Dermis blood vessel endothelial cell (primary cell): ENCODE measurements at places on chromosomes 6 and 20.

- no peak for DNase-seq
Observed at GRCh38 chr20:10710991-10711775, 37.4 kb upstream of the JAG1 start.

GRCh38 chr6:90274451-90275030 lies 22.1 kb downstream of the BACH2 start:
- no peak for DNase-seq

DNA sequence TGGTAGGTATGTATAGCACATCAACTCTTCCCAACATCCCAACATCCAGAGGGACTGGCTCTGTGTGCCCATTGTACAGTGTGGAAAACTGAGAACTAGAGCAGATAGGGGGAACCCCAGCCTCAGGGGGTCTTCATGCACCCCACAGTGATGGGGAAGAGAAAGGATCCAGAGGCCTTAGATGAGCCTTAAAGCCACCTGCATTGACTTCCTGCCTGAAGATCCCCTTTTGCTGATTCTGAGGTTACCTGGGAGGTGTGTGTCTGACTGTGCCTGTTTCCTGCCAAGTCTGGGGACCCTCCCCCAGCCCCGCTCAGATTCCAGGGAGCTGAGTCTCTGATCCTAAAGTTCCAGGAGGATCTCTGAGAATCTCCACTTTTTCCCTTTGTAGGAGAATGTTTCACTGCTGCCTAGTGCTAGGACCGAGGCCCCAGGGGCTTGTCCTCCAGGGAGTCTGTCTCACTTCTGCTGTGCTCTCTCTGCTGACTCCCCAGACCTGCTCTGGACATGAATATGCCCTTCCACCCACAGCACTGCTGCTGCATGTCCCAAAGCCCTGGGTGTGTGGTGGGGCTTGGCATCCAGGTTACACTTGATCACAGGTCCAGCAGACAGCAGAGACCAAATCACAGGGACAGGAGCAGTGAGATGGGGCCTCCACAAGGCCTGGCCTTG lies 12.8 kb upstream of the PGC start:
- no peak for DNase-seq

DNA sequence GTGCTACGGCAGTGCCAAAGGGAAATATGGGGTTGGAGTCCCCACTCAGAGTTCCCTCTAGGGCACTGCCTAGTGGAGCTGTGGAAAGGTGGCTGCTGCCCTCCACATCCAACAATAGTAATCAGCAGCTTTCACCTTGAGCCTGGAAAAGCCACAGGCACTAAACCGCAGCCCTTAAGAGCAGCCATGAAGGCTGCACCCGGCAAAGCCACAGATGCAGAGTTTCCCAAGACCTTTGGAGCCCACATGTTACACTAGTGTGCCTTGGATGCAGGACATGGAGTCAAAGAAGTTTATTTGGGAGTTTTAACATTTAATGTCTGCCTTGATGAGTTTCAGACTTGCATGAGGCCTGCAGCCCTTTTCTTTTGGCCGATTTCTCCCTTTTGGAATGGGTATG lies 91.4 kb upstream of the HSF2 start:
- DNase-seq = no peak

- no peak for DNase-seq
Observed at GRCh38 chr20:19347943-19348456, 135.6 kb downstream of the SLC24A3 start.

GRCh38 chr6:151119823-151120524 lies 119.8 kb upstream of the AKAP12 start:
- no peak for DNase-seq

DNA sequence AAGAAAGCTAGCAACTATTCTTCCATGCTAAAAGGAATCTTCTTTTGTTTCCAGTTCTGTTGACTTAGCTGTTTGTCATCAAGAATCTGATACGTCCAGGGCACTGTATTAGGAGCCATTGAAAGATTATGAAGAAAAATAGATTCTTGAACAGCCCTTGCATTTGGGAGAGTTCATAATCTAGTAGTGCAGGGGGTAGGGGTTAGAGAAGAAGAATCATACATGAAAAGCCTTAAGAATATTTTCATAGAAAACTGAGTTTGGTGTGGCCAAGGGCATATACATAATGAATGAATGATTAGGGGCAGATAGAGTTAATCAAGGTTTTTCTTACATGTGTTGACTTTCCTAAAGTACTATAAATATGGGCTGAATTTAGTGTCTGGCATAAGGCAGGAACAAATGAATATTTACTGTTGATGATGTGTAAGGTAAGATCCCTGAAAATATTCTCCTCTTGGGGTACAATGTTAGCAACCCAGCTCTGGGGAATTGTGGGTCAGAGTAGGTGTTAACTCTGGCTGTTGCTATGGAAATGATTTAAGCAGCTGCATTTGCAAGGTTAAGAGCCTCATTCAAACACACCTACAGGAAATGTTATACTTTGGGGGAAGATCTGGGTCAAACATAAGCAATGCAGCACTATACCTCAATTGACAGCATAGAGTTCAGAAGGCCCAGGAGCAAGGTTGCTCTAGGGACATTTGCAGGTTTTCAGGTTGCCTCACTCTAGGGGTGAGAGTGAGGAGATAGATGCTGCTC lies 667.3 kb upstream of the CITED2 start:
- DNase-seq = no peak

GRCh38 chr6:111212625-111213024 lies 125.3 kb downstream of the SLC16A10 start:
- DNase-seq = no peak

DNA sequence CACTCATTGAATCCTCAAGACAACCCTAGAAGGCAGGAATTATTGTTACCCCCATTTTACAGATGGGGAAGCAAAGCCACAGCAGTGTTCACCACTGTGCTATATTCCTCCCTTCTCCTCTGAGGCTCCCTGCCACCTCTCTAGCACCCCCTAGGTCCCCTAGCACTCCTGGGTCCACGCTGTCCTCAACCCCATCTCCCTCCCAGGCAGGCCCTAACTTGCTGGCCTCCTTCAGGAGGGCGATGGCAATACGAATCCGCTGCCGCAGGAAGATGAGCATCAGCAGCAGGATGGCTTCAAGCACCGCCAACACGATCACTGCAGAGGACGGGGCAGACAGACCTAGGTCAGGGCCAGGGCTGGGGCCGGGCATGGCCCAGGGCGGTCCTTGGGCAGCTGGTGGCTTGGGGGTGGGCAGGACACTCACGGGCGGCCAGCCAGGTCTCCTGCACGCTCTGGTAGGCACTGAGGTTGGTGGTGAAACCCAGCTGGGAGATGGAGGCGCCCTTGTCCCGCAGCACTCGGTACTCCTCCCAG lies 7.8 kb upstream of the NEU1 start:
- DNase-seq = no peak

GRCh38 chr20:33664762-33665144 lies 2.0 kb upstream of the ACTL10 start:
- no peak for DNase-seq

GRCh38 chr20:59559024-59559817 lies 45.1 kb upstream of the PHACTR3 start:
- DNase-seq = no peak

DNA sequence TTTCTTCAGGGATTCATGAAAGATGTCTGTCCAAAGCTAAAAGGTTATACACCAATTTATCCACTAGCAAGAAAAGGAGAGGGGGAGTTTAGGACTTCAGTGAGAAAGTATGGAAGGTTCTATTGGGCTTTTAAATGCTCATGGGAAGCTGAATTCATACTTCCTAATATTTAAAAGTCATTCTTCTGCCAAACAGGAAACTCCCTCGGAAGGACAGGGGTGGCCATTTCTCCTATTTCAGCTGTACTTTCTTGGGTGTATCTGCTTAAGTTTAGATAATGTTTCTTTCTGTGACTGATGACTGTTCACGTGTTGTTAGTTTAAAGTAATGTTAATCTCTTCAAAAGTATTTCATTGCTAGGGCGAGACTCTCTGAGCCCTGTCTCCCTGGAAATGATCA lies 80.5 kb upstream of the IFNGR1 start:
- no peak for DNase-seq

DNA sequence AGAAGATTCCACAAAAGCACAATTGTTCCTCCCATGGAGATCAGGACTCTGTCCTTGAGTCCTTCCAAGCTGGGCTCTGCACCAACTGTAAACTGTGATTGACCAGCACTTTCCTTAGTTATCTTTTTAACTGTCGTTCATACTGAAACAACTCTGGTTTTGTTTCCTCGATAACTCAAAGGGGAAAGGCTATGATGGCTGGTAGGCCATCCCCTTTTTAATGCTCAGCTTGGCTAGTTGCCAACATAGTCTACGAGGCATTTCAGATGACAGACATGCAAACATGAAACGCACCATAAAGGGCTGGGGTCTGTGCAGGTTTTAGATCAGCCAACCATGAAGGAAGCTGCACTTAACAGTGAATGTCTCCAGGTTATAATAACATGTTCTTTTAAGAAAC lies 497.1 kb upstream of the ARID1B start:
- no peak for DNase-seq

DNA sequence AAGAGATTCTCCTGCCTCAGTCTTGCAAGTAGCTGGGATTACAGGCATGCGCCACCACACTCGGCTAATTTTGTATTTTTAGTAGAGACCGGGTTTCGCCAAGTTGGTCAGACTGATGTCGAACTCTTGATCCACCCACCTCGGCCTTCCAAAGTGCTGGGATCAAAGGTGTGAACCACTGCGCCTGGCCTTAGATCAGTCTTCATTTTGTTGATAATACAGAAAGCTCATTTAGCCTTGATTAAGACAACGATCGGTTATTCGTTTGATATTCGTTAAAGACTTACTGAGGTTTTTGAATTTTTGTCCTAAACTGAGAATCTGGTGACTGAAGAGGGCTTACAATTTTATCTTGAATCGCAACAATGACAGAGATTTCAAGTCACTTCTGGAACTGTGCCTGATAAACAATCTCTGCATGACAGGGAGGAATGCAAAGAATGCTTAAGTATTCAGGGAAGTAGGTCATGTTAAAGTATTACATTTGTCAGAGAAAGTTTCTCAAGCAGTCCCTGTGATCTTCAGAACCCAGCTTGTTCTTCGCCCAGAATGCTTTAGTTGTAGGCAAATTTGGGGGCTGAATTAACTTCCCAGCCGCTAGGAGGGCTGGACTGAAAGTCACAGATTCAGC lies 14.8 kb downstream of the AKAP12 start:
- peak; percentile 51 for DNase-seq

DNA sequence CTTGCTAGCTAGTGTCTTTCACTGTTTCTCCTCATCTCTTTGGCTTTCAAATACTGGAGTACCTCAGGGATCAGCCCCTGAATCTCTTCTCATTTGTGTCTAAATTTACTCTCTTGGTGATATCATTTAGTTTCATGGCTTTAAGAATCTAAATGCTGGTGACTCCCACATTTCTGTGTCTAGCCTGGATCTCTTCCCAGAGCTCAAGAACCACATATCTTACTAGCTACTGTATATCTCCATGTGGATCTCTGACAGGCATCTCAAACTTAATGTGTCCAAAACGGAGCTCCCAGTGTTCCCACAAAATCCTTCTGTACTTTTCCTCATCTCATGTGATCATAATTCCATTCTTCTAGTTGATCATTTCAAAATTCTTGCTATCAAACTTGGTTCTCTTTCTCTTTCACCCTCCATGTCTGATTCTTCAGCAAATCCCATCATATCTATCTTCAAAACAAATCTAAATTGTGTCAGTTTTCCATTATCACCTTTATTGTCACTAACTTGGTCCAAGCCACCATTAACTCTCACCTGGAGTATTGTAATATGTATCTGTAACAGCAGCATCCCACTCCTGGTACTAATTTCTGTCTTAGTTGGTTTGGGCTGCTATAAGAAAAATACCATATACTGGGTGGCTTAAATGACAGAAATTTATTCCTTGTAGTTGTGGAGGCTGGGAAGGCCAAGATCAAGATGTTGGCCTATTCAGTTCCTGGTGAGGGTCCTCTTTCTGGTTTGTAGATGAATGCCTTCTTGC lies 45.9 kb downstream of the CCDC170 start:
- DNase-seq = no peak

DNA sequence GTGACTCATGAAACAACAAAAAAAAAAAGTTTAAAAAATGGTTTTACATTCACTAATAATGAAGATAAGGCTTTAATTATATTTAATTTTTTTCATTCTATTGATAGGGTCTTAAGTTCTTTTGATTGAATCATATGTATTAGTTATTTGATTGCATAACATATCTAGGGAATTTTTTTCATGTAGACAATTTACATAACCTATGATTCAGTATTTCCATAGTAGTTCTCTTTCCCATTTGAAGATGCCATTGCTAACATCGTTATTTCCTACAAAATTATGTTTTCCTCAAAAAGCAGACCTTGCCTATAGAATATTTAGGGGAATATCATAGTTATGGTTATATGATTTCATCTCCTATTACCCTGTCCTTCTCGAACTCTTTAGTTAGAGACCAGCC lies 463.4 kb downstream of the TFAP2B start:
- no peak for DNase-seq

GRCh38 chr6:98927534-98927933 lies 20.2 kb downstream of the FBXL4 start:
- DNase-seq = peak; percentile 65

- DNase-seq = no peak
Observed at GRCh38 chr6:88374553-88374952, 208.4 kb upstream of the CNR1 start.

DNA sequence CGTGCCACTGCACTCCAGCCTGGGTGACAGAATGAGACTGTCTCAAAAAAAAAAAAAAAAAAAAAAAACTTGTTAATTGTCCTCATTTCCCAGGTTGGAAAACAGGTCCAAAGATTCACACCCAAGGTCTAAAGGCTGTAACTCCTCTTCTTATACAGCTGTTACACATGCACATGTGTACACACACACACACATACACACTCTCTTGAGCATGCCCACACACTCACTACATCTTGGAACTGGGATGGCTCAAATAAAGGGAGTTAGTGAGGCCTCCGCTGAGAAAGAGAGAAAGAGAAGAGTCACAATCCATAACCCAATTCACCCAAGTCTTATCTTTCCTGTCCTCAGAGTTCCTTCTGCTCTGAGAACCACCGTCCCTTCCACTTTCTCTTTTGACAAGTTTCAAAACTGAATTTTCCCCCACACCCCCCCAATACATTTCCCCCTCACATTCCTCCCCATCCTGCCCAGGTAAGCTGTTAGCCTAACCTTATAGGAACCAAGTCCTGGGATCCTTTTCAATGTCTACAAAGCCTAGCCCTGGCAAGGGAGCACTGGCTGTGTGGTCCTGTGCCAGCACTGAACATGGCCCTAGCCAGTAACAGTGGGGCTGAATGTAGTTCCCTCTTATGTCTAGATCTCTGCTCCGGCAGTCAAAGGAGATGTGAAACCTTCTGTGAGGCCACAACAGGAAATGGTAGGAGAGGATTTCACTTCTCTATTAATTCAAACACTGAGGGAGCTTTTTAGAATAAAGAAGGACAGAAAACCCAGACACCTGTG lies 3.2 kb upstream of the HLA-DMB start:
- no peak for DNase-seq

DNA sequence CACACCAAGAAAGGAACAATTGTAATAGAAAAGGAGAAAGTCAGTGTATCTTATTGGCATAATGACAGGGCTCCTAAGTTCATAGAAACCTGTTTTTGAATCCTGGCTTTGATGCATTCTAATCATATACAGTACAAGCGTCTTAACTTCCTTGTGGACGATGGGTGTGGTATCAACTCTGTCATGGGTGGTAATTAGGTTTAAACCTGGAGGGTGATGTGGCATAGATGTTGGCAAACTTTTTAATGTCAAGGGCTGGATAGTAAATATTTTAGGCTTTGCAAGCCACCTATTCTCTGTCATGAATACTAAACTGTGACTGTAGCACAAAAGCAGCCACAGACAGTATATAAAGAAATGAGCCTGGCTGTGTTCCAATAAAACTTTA lies 138.7 kb upstream of the EDN1 start:
- no peak for DNase-seq
